ENCODE measurements at places on chromosomes 7 and 10.

GRCh38 chr10:112624546-112625048, 177.6 kb downstream of the VTI1A start:
- no peak for DNase-seq

DNA sequence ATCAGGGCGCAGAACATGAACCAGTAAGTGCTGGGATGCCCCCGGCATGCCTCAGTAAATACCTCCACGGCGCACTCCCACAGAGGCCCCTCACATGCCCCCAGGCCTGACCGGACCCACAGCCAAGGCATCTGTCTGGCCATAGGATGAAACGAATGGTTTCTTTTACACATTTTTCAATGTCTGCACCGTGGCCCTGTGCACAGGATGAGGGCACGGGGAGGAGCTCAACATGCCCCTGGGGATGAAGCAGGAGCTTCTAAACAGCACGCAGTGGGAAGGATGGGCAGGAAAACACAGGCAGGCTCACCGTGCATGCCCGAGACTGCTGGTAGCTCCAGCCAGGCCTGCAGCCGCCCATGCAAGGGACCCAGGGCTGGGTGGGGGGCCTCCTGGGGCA, 283.3 kb downstream of the TNS3 start:
- DNase-seq: no peak

DNA sequence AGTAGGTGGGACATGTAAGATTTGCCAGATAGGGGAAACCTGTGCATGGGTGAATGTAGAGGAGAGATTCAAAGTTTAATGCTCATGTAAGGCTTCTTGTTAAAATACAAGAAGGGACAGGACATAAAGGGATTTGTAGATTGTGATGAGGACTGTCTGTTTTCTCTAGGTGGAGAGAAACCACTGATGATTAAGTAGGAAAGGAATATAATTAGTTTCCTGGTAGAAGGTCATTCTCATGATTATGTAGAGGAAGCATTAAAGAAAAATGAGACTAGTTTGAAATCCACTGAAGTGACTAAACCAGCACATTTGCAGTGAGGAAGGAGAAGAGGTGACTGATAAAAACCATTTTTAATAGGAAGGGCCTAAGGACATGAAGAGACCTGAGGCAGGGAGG, 19.6 kb upstream of the MACC1 start:
- no peak for DNase-seq

GRCh38 chr10:49768731-49769130, 6.6 kb upstream of the OGDHL start:
- DNase-seq: no peak

DNA sequence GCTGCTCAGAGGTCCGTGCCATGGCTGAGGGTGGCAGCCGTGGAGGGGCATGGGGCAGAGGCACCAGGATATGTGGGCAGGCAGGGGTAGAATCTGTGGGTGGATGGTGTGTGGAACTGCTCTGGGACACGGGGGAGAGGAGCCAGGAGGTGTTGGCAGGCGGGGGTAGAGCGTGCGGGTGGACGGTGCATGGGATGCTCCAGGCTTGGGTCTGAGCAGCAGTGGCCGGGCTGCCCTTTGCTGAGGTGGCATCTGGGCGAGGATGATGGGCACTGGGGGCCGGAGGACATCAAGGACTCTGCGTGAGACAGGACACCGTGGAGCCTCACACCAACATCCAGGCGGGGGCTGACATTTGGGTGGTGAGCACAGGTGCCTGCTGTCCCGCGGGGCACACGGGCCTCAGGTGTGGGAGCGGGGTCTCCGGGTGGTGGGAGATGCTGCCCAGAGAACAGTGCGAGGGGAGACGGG, 46.2 kb downstream of the JAKMIP3 start:
- DNase-seq: no peak

DNA sequence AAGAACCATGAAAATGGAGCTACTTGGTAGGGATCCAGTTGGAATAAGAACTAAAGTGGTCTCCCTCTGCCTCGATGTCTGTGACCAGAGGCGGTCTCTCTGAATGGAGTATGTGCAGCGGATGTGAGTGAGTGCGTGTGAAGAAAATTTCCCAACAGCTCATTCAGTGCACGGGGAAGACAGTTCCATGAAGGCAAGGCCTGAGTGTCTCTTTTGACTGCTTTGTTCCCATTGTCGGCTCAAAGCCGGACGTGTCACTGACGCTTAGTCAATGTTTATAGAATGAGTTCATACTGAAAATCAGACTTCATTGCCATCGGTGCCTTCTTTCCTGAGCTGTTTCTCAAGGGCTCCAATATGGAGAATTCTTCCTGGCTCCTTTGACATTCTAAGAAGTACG, 55.3 kb upstream of the GRB10 start:
- no peak for DNase-seq

DNA sequence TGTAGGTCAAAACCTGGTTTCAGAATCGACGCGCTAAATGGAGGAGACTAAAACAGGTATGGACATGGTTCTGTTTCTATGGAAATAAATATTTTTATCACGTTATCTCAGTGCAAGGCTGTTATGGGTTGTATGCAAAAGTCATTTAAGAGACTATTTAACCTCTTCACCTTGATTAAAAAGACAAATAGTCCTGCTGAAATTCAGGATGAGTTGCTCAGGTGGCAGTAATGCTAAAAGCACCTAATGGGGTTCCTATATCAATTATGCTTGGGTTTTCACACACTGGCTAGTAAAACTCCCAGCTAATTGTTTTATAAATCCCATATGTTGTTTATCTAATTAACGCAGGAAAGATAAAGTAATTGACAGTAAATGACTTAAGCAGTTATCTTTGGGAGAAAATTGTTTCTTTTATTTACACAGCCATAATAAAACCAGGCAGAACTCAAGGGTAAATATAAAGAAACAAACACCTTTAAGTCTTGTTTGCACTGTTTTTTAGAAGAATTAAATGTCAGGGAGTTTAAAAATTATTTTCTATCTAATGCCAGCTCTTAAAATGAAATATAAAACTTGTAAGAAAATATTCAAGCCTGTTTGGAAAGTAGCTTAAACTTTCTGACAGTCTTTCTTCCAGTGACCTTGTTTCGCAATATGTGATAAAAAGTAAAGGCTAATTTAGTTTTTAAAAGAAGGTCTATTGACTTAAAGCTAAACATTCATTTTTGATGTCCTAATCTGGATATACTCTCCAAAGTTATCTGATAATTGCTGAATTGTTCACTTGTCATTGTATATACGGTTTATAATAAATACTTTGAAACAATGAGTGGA, 3.2 kb downstream of the HHEX start:
- no peak for DNase-seq

GRCh38 chr7:76515999-76516443, 5.7 kb downstream of the UPK3B start:
- peak; percentile 83 for DNase-seq

- DNase-seq: peak; percentile 73
Measured at GRCh38 chr10:114304571-114305421, 65.7 kb downstream of the VWA2 start.

DNA sequence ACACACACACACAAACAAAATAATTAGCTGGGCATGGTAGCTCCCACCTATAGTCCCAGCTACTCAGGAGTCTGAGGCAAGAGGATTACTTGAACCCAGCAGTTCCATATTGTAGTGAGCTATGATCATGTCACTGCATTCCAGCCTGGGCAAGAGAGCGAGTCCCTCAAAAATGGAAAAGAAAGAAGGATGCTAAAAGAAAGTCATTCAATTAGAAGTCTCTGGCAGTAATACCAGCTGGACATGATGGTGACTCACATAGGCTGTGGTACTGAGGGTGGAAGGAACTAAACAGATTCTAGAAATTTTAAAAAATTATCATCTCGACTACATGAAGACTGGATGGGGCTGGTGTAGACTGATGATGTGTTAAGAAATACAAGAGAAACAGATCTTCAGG, 385.3 kb downstream of the ETV1 start:
- no peak for DNase-seq

GRCh38 chr7:93043385-93043985, 74.3 kb downstream of the SAMD9 start:
- DNase-seq: no peak

DNA sequence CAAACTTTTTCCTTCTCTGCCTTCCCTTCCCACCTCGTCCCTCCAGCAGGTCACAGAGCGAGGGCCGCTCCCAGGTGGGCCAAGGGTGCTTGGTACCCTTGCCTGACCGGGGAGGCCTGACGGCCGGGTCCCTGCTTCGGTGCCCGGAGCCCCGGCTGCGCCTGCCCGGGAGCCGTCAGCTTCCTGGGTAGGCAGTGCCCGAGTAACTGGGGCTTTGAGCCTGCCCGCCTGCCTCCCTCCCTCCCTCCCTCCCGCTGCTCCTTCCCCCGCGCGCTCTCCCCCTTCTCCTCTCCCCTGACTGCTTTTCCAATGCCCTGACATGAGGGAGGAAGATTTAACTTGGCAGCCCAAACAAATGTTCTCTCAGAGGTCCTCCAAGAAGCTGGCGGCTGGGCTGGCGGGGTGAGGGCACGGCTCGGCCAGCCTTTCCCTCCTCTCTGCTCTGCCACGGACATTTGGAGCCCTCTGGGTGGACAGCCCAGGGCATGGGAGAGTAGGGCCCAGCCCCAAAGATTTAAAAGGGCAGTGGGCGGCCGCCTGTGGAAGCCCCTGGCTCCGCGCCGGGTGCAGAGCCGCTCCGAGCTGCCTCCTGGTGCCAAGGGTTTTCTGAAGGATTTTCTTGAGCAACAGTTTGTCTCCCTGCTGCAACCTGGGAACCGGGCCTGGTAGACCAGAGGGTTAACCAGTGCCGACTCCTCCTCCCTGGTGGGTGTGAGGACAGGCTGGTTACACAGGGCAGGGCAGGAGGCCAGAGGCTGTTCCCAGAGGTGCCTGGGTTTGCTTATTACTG, 2.0 kb downstream of the ZMIZ1 start:
- DNase-seq: no peak

- DNase-seq: no peak
Measured at GRCh38 chr7:147858421-147858820, 732.1 kb upstream of the C7orf33 start.

DNA sequence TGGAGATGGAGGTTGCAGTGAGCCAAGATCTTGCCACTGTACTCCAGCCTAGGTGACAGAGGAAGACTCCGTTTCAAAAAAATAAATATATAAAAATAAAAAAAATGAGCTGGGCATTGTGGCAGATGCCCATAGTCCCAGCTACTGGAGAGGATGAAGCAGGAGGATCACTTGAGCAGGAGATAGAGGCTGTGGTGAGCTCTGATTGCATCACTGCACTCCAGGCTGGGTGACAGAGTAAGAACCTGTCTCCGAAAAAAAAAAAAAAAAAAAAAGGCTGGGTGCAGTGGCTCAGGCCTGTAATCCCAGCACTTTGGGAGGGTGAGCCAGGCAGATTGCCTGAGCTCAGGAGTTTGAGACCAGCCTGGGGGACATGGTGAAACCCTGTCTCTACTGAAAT, 11.8 kb downstream of the ZNF487 start:
- DNase-seq: no peak

- no peak for DNase-seq
Measured at GRCh38 chr10:78716043-78716660, 352.6 kb upstream of the ZMIZ1 start.

DNA sequence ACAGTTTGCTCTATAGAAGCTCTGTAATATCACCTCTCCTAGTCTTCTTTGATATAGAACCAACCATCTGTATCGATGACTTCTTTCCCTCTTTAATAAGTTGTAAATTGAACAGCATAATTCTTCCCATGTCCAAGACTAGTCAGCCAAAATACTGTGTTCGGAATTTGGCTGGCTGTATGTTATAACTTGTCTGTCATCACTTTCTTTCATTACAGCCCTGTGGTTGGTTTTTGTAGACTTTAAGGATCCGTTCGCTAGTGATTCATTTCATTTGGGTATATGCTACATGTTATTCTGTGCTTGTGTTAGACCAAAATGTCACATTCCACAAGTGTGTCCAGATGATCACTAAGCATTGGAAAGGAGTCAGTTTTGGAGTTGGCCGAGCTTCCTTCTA, 155.4 kb upstream of the ITGB1 start:
- DNase-seq: no peak

- no peak for DNase-seq
Measured at GRCh38 chr10:103145860-103146466, 47.1 kb downstream of the NT5C2 start.

DNA sequence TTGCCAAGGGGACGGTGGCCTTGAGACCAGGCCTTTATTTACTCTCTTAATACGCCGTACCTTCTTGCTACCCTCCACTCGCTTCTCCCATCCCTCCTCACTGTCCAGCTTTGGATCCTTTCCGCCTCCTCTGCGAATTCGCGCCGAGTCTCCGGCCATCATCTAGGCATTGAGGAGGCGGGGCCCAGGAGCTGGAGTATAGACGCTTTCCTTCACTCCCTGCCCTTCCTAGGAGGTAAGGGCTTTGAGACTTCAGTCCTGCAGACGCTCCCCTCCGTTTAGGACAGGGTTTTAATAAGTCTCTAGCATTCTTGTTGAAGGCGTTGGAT, 538 bp downstream of the TFAM start:
- DNase-seq: peak; percentile 35

DNA sequence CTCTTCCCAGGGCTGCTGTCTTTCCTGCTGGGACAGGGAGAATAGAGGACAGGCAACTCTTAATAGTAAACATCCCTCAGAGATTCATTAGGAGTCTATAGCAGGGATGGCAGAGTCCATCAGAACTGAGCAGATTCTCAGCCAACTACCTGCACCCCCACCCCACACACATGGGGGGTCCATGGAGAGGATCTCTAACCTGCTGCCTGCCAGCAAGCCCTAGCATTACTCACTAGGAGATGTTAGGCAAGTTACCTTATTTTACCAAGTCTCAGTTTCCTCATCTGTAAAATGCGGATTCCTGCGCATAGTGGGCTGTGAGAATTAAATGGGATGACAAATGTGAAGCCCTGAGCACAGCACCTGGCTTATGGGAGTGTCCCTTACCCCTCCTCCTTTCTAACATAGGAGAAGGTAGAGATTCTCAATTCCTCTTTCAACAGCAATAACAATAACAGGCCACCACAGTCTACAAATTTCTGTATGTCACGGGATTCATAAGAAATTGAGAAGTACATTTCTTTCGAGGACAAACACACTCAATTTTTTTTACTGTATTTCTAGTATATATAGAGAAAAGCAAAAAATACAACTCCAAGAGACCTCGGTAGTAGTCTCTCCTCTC, 23.8 kb upstream of the WDR11 start:
- peak; percentile 17 for DNase-seq

- no peak for DNase-seq
Measured at GRCh38 chr7:94654783-94655125, 1.2 kb downstream of the SGCE start.

DNA sequence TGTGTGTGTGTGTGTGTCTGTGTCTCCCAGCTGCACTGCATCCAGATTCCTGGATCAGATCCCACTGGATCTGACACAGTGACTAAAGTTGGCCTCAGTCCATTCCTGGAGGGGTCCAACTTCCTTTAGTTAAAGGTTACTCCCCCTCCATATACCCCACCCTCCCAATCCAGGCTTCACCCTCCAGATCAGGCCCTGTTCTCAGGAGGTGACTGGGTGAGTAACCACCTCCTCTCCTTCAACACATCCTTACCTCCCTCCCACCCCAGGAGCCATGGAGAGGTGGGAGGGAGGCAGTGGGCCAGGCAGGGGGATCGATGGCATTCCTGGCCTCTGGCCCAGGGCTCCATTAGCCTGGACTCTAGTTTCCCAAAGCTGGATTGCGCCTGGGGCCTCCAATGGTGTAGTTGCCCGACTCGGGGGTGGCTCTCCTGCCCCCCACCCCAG, 11.3 kb downstream of the KCNIP2 start:
- no peak for DNase-seq

GRCh38 chr7:121167971-121168370, 160.8 kb upstream of the WNT16 start:
- no peak for DNase-seq

Data from GM13976 (cell line).